Eye (tissue), 1 donor: ENCODE measurements at places on chromosomes 2 and 18.

- DNase-seq = peak; percentile 47
These were observed 83.7 kb upstream of the ZNF516 start for GRCh38 chr18:76578571-76579300.

GRCh38 chr2:29615841-29616240 lies 305.5 kb downstream of the ALK start:
- DNase-seq = no peak

- no peak for DNase-seq
These were observed 27.9 kb downstream of the PXDN start for GRCh38 chr2:1716441-1716840.

DNA sequence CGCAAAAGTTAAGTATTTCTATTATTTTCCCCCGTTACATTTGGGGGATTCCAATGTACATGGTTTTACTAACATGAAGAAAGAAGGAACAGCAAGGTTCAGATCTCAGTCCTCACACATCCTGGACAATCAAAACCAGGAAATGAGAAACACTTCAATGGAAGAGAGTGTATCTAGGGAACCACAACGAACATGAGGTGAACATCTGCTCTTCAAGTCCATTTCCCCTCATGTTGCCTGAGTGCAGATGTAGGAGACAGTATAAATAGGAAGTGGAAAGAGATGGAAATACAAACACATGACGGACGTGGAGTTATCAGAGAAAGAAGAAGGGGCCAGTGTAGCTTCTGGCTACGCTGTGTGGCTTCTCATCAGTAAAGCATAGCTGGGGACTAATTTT lies 52.6 kb downstream of the CHN1 start:
- peak; percentile 22 for DNase-seq

DNA sequence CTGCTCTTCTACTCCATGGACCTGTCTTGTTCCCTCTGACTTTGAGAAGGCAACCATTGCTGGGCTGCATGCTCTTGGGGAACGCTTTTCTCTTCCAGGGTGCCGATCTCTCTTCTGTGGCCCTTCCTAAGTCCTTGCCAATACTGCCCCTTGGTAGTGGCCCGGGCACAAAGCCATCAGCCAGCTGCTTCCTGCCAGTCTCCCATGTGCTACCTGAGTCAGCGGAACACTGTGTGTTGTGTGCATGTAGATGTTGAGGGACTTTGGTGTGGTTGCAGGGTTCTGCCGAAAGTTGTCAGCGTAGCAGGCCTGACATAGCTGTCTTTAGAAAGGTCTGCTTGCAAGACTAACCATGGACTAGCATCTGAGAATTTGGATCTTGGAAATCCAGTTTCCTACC lies 35.4 kb downstream of the MGAT5 start:
- DNase-seq = no peak

- DNase-seq = no peak
These were observed 10.3 kb downstream of the ALPI start for GRCh38 chr2:232466221-232466620.

DNA sequence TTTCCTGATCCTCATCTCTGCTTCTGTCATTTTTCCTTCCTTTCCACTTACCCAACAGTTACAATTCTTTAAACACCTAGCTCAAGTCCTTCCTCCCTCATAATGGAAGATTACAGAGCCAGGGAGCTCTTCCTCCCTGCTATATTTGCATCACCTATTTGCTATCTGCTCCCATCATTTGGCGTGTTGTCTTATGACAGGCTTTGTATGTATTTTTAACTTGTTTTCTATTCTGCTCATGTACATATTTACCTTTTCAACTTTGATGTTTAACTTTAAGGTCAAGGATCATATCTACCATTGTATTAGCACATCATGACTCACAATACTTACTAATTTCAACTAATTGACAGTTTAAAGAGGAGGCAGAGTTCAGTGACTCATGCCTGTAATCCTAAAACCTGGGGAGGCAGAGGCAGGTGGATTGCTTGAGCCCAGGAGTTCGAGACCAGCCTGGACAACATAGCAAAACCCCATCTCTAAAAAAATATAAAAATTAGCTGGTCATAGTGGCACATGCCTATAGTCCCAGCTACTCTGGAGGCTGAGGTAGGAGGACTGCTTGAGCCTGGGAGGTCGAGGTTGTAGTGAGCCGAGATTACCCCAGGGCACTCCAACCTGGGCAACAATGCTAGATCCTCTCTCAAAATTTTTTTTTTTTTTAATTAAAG lies 308.0 kb upstream of the STON1 start:
- DNase-seq = no peak

DNA sequence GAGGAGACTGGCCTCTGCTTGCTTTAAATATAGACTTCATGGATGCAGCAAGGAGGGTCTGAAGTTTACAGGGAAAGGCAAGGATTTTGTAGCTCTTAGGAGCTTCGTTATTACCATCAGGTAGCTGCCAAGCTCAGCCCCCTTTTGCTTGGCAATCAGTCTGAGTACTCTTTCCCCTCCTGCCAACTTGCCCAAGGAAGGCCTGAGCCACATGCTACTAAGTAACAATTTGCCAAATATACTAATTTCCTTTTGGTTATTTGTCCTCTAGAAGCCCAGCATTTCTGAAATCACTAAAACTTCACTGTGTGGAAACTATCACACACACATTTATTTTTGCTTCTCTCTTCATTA lies 85.5 kb upstream of the ITPRID2 start:
- DNase-seq = no peak

DNA sequence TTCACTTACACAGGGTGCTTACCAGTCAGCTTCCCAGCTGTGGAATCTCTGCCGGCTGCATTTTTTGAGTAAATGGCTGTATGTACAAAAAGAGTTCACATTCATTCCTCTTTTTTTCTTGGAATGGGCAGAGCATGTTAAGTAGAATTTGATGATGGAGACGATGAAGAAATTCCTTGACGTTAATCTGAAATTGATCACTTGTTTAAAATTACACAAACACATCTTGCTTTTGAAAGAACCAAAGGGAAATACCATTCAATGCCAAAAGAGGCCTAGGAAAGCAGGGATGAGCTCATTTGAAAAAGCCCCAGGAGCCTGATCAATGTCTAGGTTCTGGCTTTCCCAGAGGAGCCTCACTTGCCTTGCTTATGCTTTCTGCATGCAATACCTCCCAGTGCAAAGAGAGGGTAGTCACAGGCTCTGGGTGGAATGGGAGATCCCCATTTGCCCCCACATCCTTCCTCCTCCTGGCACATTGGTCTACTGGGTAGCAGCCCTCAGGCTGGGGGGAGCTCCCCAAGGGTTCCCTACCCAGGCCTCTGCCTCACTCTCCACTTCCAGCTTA lies 12.3 kb upstream of the SMAD7 start:
- DNase-seq = peak; percentile 54
